Colonic mucosa (tissue), 4 donors: ENCODE measurements at places on chromosomes 1 and 21. TPM values are rescaled to one million over a fixed set of nuclear protein-coding genes. Genes with fewer than 3 reads are reported as not detected.

- no peaks in the 10 kb centered on the region for H3K27me3 ChIP-seq
- no peaks in the 10 kb centered on the region for H3K36me3 ChIP-seq
- no peak overlapping the region for H3K27ac ChIP-seq
- no peaks in the 10 kb centered on the region for H3K4me1 ChIP-seq
- H3K4me3 ChIP-seq = no peak overlapping the region
Measured at GRCh38 chr1:40830419-40830943, 31.7 kb downstream of the CITED4 start.

GRCh38 chr1:2400950-2401649, 9.5 kb downstream of the RER1 start:
- no peaks in the 10 kb centered on the region for H3K4me1 ChIP-seq
- no peak for DNase-seq
- H3K27me3 ChIP-seq = no peaks in the 10 kb centered on the region
- H3K27ac ChIP-seq = no peak overlapping the region

GRCh38 chr1:23200883-23201282, 16.4 kb downstream of the HTR1D start:
- no peaks in the 10 kb centered on the region for H3K27me3 ChIP-seq
- no peaks in the 10 kb centered on the region for H3K4me1 ChIP-seq
- no peak overlapping the region for H3K27ac ChIP-seq
- H3K4me3 ChIP-seq = no peak overlapping the region
- no peaks in the 10 kb centered on the region for H3K36me3 ChIP-seq

- H3K36me3 ChIP-seq = no peaks in the 10 kb centered on the region
- H3K4me3 ChIP-seq = no peak overlapping the region
- no peak overlapping the region for H3K27ac ChIP-seq
- H3K27me3 ChIP-seq = no peaks in the 10 kb centered on the region
- no peak for DNase-seq
Measured at GRCh38 chr1:14466006-14466405, 132.5 kb upstream of the KAZN start.

DNA sequence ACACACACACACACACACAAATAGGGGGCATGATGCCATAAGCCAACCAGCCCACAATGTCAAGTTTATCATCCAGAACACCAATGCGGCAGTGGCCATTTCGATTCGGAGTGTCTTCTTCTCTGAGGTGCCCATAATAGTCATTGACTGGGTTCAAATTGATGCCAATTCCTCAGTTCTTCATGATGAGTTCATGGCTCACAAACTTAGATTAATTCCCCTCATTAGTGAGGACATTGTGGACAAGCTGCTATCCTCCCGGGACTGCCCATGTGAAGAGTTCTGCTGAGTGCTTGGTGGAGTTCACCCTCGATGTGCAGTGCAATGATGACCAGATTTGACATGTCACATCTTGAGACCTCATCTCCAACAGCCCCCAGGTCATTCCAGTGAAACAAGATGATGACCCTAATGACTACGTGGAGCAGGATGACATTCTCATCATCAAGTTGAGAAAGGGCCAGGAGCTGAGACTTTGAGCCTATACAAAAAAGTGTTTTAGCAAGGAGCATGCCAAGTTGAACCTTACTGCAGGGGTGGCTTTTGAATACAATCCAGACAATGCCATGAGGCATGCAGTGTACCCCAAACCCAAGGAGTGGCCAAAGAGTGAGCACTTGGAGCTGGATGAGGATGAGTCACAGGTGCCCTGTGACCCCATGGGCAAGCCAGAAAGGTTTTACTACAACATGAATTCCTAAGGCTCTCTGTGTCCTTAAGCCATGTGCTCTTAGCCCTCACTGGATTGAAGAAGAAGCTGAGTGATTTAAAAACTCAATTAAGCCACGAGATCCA, 211.6 kb upstream of the SAMSN1 start:
- H3K36me3 ChIP-seq = no peaks in the 10 kb centered on the region
- H3K27me3 ChIP-seq = no peaks in the 10 kb centered on the region
- no peak for DNase-seq
- no peak overlapping the region for H3K4me3 ChIP-seq

DNA sequence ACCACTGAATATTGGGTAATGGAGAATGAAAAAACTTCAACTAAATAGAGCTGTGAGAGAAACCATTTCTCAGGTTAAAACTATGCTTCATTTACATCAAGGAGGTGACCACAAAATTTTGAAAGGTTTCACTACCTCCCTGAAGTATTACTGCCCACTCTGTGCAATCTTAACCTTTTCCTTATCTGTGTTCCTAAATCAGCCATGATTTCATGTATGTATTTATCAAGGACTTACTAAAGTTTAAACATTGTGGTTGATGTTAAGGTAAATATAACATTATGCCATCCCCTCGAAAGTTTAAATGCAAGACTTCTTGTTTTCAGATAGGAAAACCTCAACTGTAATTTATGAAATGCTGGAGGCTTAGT, 84.4 kb downstream of the CLEC20A start:
- no peak overlapping the region for H3K27ac ChIP-seq
- no peak for DNase-seq
- H3K36me3 ChIP-seq = no peaks in the 10 kb centered on the region
- no peaks in the 10 kb centered on the region for H3K4me1 ChIP-seq
- no peaks in the 10 kb centered on the region for H3K27me3 ChIP-seq
- H3K4me3 ChIP-seq = no peak overlapping the region

LRRC53 gene
- 0.07 TPM for total RNA-seq
